ENCODE measurements at places on chromosomes 3 and 15.
A peak's percentile ranks its signal among the peaks of the same experiment; 100 is the strongest.

- DNase-seq = no peak
Measured at GRCh38 chr3:126014252-126014651, 45.3 kb downstream of the ROPN1B start.

DNA sequence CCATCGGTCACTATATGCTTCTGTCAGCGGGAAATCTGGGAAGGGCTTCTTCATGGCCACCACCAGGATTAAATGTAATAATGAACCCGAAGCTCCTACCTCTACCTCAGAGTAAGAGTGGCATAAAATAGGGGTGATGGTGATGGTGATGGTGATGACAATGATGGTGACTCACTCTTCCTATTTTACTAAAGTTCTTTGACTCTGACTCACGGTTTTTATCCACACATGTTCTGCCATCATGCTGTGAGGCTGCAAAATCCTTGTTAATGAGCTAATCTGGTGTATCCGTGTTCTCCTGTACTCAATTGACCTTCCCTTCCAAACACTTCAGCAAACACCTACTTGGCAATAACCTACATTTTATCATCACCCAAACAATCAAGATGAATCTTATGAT, 18.3 kb upstream of the FOXP1 start:
- peak; percentile 34 for DNase-seq

DNA sequence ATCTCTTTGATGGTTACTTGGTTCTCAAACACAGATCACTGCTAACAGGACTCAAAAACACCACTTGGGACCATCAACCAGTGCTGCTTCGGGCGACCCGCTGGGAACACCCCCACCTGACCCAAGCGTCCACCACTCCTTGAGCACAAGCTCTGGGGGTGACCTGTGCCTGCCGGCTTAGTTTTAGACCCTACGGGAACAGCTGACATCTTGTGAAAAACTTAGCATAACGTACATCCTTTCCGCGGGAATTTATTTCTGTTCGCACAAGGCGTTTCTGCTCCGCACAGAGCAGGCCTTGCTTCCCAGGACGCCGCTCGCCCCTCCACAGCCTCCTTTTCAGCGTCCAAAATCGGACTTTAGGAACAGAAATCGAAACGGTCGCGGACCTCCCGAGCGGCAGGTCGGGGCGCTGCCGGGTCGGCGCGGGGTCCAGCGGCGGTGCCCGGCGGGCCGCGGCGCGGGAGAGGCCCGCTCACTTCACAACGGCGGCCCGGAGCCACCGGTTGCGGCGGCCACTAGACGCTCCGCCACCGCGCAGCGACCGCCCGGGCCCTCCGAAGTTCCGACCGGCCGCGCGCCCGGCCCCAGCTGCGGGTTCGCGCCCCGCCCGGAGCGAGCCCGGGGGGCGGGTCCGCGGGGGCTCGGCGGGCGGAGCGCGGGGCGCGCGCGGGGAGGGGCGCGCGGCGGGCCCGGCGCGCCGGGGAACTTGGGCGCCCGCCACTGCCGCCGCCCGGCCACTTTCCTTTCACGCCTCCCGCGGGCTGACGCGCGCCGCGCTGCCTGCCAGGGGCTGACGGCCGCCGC, 959 bp downstream of the SFMBT1 start:
- DNase-seq = peak; percentile 87

DNA sequence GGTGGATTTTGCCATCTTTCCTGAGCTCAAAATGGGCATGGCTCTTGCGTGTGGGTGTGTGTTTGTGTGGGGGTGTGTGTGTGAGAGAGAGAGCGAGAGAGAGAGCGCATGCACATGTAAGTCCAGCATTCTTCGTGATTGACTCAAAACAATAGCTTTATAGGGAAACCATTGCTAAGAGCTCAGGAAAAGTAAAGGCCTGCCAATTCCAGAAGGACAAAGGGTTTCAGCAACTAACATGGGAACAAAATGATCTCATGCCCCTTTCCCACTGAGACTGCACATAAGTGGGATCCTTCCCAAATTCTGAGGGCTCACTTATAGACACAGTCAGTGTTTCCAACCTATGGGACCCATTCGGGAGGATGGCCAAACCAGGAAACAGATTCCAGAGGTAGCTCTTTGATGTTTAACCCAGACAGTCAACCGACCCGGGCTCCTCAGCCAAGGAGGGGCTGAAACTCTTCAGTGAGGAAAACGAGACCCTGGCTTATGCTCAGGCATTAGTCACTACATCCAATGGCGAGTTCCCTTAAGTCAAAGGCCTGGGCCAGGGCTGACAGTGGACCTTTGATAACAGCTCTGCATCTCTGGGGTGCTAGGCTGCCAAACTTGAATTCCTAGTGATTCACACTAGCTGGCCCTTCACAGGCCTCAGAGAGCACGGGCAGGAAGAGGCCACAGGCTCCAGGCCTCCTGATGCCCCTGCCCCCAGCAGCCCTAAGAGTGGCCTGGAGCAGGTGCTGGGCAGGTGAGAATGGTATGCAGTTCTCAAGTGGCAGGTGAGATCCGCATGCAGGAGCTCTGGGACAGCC, 305.0 kb upstream of the C2CD4B start:
- DNase-seq = peak; percentile 57

- DNase-seq = peak; percentile 38
Measured at GRCh38 chr3:10783360-10784351, 32.4 kb upstream of the SLC6A11 start.

DNA sequence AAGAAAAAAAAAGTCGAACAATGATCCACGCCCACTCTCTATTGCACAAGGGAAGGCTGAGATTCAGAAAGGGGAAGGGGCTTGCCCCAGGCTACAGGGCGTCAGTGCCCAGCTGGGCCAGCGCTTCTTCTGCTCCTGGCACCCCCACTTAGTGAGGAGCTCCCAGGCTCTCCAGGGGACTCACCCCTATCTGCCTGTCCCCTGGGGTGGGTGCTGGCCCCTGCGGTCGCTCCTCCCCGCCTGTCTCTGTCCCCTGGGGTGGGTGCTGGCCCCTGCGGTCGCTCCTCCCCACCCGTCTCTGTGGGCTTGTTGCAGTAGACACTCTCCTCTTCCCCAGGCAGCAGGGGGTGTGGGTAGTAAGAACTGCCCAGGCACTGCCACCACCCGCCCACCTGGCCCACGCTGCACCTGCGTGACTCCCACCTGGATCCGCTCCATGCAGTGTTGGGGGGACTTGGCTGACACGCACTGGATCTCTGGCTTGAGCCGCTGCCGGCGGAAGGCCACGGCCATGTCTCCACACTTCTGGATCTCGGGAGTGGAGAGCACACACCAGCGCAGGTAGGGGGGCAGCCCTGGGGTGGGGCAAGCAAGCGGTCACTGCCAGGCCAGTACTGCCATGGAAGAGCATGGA, 14.6 kb downstream of the MELTF start:
- DNase-seq = no peak

DNA sequence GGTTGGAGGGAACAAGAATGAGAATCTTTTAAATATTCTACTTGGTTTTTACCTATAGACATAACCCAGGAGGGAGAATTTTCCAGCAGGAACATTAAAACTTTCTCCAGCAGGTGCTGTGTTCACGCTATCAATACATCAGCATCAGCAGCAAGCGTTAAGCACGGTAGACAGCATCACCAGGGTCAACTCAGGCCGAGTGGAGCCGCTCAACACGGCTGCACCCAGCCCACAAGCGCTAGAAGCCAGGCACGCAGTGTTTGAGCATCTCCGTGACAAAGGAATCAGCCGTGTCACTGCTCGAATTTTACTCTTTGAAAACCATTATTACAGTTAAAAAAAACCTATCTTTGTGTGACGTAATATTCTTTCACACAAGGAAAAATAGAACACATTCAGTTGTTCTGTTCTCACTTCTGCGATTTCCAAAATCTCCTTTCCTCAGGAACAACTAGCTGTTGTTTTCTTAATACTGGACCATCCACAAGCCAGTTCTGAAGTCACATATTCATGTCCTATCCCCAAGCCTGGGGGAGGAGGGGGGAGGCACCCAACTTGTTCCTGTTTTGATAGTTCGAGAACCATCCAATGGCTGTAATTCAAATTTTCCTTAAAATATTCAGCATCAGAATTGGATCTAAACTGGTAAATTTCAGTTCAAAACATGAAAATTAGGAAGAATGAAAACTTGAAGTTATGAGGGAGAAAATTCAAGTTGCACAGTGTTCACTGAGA, 77.9 kb downstream of the ADAMTS17 start:
- DNase-seq = no peak

DNA sequence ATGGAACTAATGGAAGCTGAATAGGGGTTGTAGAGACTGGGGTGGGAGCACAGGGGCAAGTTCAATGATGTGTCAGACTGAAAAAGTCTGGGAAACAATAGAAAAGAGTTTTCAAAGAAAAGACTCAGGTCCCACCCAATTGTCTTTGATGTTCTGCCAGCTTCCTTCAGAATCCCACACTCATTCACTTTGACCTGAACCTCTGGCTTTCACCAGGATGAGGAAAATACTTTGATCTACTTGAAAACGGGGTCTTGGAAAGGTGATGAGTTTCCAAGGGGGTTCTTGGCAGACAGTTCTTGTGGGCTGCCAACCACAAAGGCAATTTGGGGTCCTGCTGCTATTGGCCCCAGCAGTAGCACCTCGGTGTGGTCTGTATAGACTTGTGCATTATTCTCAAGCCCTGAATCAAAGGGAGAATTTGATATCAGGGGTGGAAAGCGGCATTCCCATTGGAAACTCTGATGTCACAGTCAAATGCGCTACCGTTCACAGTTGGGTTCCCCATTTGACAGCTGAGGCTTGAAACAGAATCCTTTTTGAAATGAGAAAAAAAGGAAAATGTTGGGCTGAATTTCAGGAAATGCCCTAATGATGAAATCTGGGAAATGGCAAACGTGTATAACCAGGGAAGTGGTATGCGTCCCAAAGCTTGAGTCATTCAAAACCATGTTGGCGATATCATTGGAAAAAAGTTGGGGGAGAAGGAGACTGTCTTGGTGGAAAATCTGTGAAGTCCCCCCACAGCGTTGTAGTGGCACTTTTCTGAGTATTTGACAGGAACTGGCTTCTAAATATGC, 229.2 kb upstream of the LRTM1 start:
- no peak for DNase-seq

DNA sequence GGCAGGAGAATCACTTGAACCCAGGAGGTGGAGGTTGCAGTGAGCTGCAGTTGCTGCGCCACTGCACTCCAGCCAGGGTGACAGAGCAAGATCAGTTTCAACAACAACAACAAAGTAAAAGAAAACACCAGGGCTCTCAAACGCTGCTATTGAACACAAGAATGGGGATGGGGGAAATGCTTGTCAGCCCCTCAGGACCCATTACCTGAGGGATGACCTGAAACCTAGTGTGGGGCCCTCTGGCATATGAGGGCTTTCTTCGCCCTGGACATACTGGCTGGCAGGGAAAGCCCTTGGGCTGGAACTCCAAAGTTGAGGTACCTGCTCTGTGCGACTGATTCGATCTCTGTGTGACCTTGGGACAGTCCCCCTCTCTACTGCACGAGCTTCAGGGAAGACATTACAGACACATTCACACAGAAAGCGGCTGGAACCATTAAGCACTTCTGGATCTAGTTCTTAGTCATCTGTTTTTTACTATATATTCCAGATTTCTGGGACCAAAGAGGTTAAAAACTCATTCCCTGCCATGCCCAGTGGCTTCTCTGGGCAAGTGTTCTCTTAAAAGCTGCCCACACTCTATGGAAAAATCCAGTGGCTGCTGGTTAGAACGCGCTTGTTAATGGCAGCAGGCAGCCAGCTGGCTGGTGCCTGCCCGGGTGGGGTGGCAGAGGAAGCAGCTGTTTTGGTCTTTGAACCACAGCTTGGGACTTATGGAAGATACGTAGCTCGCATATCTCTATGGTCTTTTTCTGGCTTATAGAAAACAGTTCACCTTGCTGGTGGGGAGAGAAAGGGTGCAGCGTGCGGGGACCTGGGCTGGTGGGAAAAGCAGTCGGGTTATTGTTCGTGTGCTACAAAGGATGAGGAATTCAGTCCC, 57.2 kb downstream of the ATP1B3 start:
- no peak for DNase-seq

GRCh38 chr3:124281453-124282316, 289.8 kb upstream of the ROPN1 start:
- DNase-seq = peak; percentile 34

DNA sequence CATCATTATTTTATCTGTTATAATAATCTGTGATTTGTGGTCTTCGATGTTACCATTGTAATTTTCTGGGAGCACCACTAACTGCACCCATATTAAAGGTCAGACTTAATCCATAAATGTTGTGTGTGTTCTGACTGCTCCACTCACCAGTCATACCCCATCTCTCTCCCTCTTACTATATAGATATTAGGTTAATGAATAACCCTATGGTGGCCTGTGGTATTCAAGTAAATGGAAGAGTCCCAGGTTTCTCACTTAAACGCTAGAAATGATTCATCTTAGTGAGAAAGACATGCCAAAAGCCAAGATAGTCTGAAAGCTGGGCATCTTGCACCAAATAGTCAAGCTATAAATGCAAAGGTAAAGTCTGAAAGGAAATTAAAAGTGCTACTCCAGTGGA, 1358.5 kb downstream of the ROBO2 start:
- DNase-seq = no peak

GRCh38 chr3:139994891-139995290, 59.9 kb downstream of the CLSTN2 start:
- DNase-seq = no peak

DNA sequence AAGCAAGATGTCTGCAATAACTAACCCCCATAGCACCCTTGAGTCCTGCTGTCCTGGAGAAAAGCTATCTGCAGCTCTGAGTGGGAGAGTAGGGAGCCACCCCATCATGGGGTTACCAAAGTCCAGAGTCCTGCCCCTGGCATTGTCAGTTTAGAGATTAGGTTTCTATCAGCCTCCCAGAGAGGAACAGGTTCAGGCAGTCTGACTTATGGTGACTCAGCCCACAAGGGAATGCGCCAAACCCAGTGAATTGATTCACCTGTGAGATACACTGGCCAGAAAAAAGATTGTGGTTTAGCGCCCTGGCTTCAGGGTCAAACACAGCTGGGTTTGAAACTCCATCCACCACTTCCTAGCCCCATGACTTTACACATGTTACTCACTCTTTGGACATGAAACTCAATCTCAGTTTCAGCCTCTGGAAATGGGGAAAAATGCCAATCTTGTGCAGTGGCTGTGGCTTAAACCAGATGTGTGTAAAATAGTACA, 263.6 kb upstream of the HES1 start:
- DNase-seq = peak; percentile 92

GRCh38 chr15:76963596-76963995, 31.3 kb upstream of the PSTPIP1 start:
- DNase-seq = no peak
